IMR-90 (cell line): ENCODE measurements at places on chromosomes 12 and 14. TPM values are rescaled to one million over a fixed set of nuclear protein-coding genes. Genes with fewer than 3 reads are reported as not detected.
A peak's percentile ranks its signal among the peaks of the same experiment; 100 is the strongest.

- DNase-seq = no peak
- no peak overlapping the region for H3K27ac ChIP-seq
- peaks cover 7% of the 10 kb centered on the region for H3K36me3 ChIP-seq
- peaks cover 2% of the 10 kb centered on the region; the same call in 1 of the 2 replicates for H3K4me1 ChIP-seq
- H3K4me3 ChIP-seq = no peak overlapping the region
These were observed 60.1 kb downstream of the KLHL28 start for GRCh38 chr14:44901696-44902095.

The FAM222A gene
- total RNA-seq = under 0.01 TPM in 2 replicates

The OR4E2 gene
- total RNA-seq = not detected in 2 replicates

DNA sequence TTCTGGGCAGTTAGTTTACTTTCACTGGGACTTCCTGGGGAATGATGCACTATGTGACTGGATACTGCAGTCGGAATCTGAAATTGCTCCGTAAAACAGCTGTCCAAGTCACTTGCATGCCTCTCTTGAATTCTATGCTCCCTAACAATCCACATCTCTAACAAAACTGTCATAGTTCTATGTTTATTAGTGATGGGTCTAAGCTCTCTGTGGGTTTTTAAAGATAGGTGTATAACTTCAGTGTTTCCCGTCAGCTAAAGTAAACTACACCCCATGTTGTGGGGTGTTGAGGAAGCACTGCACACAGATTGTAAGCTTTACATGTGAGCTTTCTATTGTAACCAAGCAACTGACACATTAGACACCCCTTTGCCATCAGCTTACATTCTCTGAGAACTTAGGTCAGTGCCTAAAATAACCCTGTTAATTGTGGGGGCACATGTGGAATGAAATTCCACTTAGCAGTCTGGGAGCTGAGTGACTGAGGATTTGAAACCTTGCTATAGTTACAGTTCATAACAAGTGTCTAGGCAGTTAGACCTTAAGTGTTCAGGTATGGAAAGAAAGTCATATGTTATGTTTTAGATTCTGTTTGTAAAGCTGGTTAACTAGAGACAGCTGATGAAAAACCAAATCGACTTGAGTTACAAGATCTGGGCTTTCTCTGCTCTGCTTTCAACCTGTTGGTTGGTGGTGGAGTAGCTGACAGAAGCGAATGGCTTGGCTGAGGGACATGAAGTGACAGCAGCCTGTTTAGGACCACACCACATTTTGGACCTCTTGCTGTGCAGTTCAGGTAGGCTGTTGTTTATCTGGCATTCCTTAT is 165.7 kb downstream of the AKAP6 start:
- H3K4me3 ChIP-seq = peak overlapping the region; percentile 3; the same call in 1 of the 2 replicates
- peak overlapping the region; percentile 45 for H3K27ac ChIP-seq
- DNase-seq = peak; percentile 67
- H3K4me1 ChIP-seq = peaks cover 12% of the 10 kb centered on the region
- H3K27me3 ChIP-seq = no peaks in the 10 kb centered on the region

DNA sequence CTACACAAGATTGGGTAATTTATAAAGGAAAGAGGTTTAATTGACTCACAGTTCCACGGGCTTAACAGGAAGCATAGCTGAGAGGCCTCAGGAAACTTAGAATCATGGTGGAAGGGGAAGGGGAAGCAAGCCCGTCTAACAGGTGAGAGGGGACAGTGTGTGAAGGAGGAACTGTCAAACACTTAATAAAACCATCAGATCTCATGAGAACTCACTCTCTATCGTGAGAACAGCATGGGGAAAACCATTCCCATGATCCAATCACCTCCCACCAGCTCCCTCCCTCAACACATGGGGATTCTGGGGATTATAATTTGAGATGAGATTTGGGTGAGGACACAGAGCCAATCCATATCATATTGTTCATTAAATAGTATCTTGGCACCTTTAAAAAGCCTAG is 56.1 kb downstream of the EPS8 start:
- no peaks in the 10 kb centered on the region for H3K36me3 ChIP-seq
- no peaks in the 10 kb centered on the region for H3K27me3 ChIP-seq
- H3K4me3 ChIP-seq = no peak overlapping the region
- peaks cover 3% of the 10 kb centered on the region; the same call in 1 of the 2 replicates for H3K4me1 ChIP-seq
- DNase-seq = no peak
